ENCODE measurements at places on chromosomes 5 and 9.

DNA sequence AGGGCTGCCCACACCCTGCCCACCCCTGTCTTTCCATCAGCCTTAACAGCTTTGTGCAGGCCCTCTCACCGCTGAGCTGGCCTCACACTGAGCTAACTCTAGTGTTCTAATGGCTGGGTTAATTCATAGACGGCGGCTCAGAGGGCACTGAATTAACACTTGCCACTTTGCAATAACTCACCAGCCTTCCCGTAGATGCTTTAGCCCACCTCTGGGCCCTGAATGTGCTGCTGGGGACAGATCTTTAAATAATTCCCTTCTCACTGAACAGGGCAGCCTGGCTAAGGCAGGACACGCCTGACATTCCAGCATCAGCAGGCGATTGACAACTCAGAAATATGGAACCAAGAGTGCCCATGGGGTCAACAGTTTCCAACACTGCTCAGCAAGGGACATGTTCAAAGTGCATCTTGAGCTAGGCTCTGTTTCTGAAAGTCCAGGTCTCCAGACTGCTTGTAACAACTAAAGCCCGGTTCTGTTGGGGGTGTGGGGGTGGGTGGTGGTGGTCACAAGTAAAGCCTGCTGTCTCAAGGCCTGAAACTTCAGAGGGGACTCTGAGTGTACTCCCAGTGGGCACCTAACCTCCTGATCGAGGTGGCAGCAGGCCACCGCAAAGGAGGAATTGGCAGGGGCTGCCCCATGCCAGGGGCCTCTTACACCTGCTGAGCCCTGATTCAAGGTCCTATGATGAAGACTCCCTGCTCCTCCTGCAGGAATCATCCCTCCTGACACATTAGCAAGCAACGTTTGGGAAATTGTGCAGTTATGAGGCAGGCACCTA is 248.3 kb downstream of the FSTL4 start:
- DNase-seq = no peak

DNA sequence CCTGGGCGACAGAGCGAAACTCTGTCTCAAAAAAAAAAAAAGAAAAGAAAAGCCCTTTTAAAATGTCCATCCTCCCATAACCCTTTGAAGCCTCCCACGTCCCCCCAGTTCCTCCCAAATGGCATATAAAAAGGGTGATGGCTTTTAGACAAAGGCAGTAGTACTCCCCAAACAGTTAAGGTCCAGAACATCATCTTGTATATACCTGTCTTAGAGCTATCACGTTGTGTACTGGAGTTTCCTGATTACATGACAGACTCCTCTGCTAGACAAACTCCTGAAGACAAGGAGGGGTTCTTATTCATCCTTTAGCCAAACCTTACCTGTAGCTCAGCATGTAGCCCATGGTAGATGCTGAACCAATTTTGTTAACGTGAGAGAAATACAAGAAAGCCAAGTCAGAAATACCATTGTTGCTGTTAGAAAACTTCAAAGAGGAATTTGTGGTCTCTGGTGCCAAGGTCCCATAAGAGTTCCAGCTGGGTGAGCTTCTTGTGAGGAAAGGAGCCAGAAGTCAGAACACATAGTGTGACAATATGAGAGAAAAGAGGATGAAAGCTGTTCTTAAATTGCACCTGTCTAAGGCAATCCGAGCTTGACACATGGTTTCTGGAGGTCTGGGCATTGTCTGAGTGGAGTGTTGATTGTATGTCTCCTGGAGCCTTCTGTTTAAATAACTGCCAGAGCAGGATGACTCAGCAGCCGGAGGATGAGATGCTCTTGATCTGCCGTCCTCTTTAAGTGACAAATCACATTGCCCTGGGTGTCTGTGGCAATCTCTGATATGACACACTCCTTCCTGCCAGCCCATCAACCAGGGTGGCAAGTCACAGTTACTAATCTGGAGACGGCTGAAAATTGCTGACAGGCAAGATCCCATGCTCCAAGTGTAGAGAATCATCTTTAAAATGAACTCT is 69.1 kb downstream of the ARRDC3 start:
- no peak for DNase-seq

GRCh38 chr5:74685979-74686631 is 1.1 kb downstream of the HEXB start:
- DNase-seq = peak; percentile 29

DNA sequence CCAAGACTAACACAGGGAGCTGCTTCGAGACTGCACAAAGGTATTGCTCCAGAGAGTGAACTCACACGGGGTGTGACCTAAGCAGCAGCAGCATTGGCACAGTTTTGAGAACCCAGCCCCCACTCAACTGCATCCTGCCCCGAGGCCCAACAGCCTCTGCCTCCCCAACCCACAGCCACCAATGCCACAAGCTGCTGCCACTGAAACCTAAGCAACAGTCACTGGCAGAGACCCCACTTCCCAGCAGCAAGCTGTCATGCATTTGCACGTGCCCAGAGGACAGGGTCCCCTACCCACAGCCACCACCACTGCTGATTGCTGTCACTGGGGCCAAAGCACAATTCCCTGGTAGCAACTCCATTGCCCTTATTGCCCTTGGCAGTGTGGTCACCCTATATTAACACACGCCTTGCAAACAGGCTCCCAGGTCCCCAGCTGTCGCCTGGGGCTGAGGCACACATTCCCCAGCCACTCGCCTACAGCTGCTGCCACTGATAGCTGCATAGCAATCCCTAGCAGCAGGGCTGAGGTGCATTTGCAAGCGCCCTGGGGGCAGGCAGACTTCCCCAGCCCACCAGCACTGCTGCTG is 141.0 kb downstream of the AGTPBP1 start:
- DNase-seq = no peak

DNA sequence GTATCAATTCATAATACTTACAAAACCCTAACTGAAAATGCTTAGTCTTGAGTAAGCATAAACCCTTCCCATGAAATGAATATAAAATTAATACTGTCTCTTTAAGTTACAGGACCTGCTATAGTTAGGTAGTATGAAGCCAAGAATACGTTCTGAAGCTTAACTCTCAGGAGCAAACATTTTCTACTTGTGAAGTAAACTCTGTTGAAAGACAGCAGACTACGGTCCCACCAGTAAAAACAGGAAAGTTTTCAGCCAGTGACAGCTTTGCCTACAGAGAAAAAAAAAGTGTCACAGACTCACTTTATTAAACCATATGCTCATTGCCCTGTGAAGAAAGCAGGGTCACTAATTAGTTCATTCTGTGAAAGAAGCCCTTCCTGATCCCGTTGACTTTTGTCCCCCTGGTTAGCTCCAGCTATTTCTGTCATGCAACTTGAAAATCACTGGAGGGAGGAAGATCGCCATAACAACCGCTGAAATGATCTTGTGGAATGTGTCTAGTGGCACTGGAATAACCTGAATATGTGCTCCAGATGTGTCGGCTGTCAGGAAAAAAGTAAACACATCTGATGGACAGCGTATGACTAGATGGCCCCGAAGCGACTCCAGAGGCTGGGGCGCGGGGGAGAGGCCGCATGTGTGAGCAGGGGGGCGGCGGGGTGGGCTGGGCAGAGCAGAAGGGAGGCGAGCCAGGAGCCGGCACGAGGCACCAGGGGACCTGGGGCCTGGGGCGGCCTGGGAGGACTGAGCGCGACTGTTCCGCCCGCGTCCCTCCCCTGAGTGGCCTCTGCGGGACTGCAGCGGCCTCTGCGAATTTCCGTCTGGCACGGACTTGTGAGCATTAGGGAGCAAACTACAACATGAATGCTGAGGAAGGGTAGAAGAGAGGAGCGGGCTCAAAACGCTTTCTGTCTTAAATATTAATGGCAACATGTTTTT is 41.9 kb downstream of the BNC2 start:
- no peak for DNase-seq

- DNase-seq = no peak
Measured at GRCh38 chr9:131386281-131386680, 7.6 kb upstream of the PRRC2B start.

GRCh38 chr9:94798708-94799107 is 72.2 kb downstream of the AOPEP start:
- no peak for DNase-seq

- DNase-seq = no peak
Measured at GRCh38 chr5:1245905-1246576, 20.9 kb downstream of the SLC6A18 start.

All from memory B cell (primary cell).